ENCODE measurements at places on chromosomes 13 and 19. TPM values are rescaled to one million over a fixed set of nuclear protein-coding genes. Genes with fewer than 3 reads are reported as not detected.

DNA sequence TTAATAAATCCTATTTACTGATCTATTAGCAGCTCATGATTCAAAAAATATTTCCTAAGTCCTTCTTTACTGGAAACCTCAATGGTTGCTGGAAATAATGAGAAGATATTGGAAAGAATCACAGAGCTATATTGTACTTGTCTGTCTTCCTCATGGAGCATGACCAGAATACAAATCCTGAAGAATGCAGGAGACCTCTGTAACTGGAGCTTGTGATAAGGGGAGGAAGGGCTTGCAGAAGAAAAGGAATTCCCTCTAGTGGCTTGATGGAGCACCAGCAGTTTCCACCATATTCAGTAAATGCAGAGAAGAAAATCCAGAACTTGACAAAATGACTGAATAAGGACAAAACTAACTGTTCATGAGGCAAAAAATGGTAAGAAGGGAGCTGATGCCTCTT is 1333.1 kb downstream of the EFNB2 start:
- no peaks in the 10 kb centered on the region for H3K4me1 ChIP-seq
- H3K27me3 ChIP-seq, result no peaks in the 10 kb centered on the region
- DNase-seq, result no peak
- no peak overlapping the region for H3K27ac ChIP-seq
- H3K4me3 ChIP-seq, result no peak overlapping the region

NDUFA3 gene
- 394 TPM for polyA plus RNA-seq

DNA sequence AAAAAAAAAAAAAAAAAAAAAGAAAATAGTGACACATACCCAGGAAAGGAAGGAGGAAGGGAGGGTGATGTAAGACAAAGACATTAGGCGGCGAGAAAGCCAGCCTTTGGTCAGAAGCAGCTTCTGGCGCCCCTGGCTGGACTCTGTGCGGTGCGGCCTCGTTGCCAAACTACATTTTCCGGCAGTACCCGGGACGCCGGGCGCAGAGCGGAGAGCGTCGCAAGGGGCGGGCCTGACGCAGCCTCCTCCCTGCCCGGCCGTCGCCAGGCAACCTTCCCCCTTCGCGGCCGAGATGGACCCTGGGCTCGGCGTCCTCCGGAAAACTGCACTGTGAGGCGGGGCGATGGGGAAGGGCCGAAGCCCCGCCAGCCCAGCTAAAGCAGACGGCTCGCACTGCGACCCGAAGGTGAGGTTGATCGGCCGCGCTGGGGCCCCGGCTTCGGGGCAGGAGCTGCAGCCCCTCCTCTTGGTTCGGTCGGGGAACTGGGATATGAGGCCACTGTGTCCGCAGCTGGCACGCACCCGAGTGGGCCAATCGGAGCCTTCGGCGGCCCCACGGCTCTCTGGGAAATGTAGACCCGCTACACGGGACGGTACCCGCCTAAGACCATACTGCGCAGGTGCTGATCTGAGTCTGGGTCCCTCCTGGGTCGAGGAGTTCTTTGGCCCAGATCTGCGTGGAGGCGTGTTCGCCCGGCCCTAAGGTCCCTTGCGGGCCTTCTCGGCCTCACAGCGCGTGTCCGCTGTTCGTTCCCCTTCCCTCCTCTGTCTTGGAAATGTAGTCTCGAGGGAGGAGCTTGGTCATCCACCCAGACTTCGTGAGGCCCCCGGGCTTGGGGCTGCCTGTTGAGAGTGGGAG is 2.3 kb upstream of the MZF1 start:
- peak overlapping the region; percentile 100 for H3K4me3 ChIP-seq
- DNase-seq, result peak; percentile 82
- H3K36me3 ChIP-seq, result no peaks in the 10 kb centered on the region
- no peaks in the 10 kb centered on the region for H3K27me3 ChIP-seq
- H3K4me1 ChIP-seq, result peaks cover 50% of the 10 kb centered on the region

- no peaks in the 10 kb centered on the region for H3K36me3 ChIP-seq
- no peak overlapping the region for H3K27ac ChIP-seq
- H3K4me3 ChIP-seq, result no peak overlapping the region
- H3K27me3 ChIP-seq, result no peaks in the 10 kb centered on the region
Measured at GRCh38 chr19:653425-653824, 9.6 kb downstream of the RNF126 start.
